ENCODE measurements at places on chromosomes 6 and 20. TPM values are rescaled to one million over a fixed set of nuclear protein-coding genes. Genes with fewer than 3 reads are reported as not detected.
A peak's percentile ranks its signal among the peaks of the same experiment; 100 is the strongest.

GGTLC1 gene
- not detected for total RNA-seq

VSTM2L gene
- total RNA-seq = 0.09 TPM

COL21A1 gene
- total RNA-seq = not detected

CLVS2 gene
- total RNA-seq = not detected

GRCh38 chr6:116616737-116617053, 416 bp downstream of the RSPH4A start:
- H3K4me1 ChIP-seq = peaks cover 15% of the 10 kb centered on the region
- peak; percentile 65 for DNase-seq
- H3K27me3 ChIP-seq = peaks cover 51% of the 10 kb centered on the region
- no peaks in the 10 kb centered on the region for H3K36me3 ChIP-seq
- no peak overlapping the region for H3K27ac ChIP-seq
- H3K4me3 ChIP-seq = peak overlapping the region; percentile 85

- H3K27ac ChIP-seq = no peak overlapping the region
- H3K4me1 ChIP-seq = no peaks in the 10 kb centered on the region
- no peak for DNase-seq
- no peaks in the 10 kb centered on the region for H3K36me3 ChIP-seq
- H3K27me3 ChIP-seq = no peaks in the 10 kb centered on the region
Measured at GRCh38 chr6:165791306-165791705, 128.3 kb upstream of the PDE10A start.

DNA sequence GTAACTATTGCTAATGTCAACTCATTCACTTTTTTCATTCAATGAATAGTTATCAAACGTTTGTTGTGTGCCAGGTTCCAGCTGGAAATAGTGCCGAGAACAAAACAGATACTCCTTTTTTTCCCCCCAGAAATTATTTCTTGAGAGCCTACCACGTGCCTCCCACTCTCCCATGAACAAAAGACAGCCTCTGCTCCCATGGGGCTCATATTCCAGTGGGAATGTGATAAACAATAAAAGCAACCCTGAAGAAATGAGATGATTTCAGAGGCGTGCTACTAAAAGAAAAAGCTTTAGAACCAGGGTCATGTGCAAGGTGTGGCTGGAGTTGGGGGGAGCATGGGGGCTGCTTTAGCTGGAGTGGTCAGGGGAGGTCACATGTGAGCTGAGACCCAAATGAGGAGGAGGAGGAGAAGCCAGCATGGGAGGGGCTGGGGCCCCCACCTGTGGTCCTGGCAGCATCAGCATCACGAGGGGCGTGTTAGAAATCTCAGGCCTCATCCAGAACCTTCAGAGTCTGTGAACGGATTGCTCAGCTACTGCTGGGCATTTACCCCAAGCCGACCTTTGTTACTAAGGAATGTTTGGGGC, 157.4 kb downstream of the EYA2 start:
- H3K27ac ChIP-seq = no peak overlapping the region
- H3K4me3 ChIP-seq = no peak overlapping the region
- DNase-seq = no peak
- no peaks in the 10 kb centered on the region for H3K4me1 ChIP-seq

GRCh38 chr6:35796236-35796635, 887 bp downstream of the CLPS start:
- H3K4me3 ChIP-seq = no peak overlapping the region
- no peaks in the 10 kb centered on the region for H3K4me1 ChIP-seq
- peaks cover 2% of the 10 kb centered on the region for H3K27me3 ChIP-seq
- DNase-seq = no peak

- no peaks in the 10 kb centered on the region for H3K4me1 ChIP-seq
- no peak overlapping the region for H3K4me3 ChIP-seq
- peaks cover 12% of the 10 kb centered on the region for H3K27me3 ChIP-seq
- no peaks in the 10 kb centered on the region for H3K36me3 ChIP-seq
- DNase-seq = peak; percentile 73
Measured at GRCh38 chr6:169950558-169950957, 199.1 kb downstream of the ERMARD start.

GRCh38 chr20:43379239-43379917, 78.3 kb upstream of the SRSF6 start:
- H3K27ac ChIP-seq = no peak overlapping the region
- no peak overlapping the region for H3K4me3 ChIP-seq
- no peaks in the 10 kb centered on the region for H3K4me1 ChIP-seq
- H3K36me3 ChIP-seq = no peaks in the 10 kb centered on the region
- peaks cover 7% of the 10 kb centered on the region for H3K27me3 ChIP-seq

DNA sequence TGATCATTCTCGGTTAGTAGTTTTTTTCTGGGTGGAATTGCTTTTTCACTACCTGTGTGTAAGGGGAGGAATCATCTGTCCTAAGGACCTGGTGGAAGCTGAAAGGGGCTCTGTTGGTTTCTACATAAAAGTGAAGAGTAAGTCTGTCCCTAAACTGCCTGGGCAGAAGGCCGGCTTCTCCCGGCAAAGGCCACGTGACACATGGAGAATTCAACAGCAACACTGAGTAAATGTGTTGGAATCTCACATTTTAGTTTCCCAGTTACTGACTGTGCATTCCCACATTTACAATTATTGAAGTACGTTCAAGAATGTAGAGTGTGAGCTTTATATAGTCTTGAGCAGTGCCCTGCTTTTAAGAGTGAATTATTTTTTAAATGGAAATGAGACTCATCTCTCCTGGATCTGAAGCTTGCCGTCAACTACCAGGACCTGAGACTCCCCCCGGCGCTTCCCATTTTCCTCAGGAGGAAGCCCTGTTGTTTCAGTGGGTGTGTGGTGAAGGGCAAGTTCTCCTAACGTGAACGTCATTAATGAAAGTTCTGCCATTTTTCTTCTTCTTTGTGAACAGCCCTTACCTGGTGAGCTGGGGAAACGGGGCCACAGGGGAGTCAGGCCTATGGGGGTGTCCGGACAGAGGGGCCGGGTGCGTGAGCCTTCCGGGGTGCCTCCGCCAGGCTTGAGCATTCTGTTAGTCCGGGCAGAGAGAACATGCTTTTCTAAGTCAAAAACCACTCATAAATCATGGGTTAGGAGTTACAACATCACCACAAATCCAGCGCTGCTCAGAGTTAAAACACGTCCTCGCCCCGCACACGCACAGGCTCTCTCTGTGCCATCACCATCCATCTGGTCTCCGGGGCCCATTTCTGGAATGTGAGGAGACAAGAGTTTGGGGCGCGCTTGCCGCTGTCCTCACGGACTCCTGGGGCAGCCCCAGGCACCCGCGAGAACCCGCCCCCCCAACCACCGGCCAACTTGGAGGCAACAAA, 56.6 kb upstream of the SMOC2 start:
- H3K36me3 ChIP-seq = peaks cover 3% of the 10 kb centered on the region
- no peak overlapping the region for H3K27ac ChIP-seq
- H3K4me3 ChIP-seq = no peak overlapping the region
- H3K4me1 ChIP-seq = no peaks in the 10 kb centered on the region
- DNase-seq = no peak
- H3K27me3 ChIP-seq = no peaks in the 10 kb centered on the region

DNA sequence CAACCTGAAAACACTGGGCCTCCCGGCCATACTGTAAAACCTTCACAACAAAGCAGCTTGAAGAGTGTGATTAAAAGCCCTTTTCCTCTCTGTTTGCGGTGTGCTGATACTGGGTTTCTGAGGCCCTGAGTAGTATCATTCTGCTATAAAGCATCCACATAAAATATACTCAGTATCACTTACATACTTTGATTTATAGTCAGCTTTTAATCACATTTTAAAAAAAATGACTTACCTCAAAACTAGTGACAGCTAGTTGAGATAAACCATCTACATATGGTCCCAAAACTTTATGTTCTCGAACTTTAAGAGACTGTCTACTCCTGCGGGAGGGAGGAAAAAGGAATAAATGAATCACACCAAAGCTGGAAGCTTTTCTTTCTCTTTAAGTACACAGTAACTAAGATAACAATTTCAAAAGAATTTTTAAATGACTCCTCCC, 135.7 kb downstream of the KIF13A start:
- no peak overlapping the region for H3K27ac ChIP-seq
- peaks cover 14% of the 10 kb centered on the region for H3K27me3 ChIP-seq
- H3K4me3 ChIP-seq = no peak overlapping the region
- DNase-seq = no peak
- H3K36me3 ChIP-seq = no peaks in the 10 kb centered on the region

All from activated CD4-positive, alpha-beta T cell treated with anti-CD3 and anti-CD28 coated beads, Interleukin-2, amount 10 ng/mL, durations not matched to agents 24 days and 14 days (primary cell).